ENCODE measurements at places on chromosomes 13 and 19.
A peak's percentile ranks its signal among the peaks of the same experiment; 100 is the strongest.

- no peak for DNase-seq
Measured at GRCh38 chr19:55472463-55472862, 4.0 kb upstream of the ZNF628 start.

DNA sequence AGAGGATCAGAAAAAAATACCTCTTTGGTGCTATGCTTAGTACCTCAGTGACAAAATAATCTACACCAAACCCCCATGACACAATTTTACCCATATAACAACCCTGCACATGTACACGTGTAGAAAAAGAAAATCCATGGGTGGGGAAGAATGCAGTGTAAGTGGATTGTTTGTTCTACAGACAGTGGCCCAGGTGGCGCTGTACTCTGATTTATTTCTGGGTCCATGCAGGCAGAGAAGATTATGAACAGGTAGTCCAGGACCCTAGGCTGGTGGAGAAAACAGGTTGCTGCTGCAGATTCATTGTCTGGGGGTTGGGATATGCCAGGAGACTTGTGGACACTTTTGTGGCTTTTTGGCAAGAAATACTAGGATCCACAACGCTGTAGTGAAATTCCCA, 9.1 kb downstream of the ZNF100 start:
- DNase-seq: peak; percentile 5

DNA sequence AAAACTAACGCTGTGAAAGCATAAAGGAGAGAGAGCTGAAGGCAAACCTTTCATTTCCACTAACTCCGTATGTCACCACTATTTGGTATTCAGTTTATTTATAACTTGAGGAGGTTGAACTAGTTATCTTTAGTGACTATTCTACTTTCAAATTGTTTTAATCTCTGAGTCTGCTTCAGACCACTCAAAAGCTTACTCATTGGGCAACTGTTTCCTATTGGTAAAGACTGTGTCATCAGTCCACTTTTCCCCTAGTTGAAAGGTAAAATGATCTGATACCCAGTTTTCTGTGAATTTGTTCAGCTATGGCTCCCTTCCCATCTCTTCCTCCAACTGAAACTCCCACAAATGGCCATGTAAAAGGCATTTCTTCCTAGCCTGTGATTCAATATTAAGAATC, 39.1 kb downstream of the TEX26 start:
- no peak for DNase-seq

DNA sequence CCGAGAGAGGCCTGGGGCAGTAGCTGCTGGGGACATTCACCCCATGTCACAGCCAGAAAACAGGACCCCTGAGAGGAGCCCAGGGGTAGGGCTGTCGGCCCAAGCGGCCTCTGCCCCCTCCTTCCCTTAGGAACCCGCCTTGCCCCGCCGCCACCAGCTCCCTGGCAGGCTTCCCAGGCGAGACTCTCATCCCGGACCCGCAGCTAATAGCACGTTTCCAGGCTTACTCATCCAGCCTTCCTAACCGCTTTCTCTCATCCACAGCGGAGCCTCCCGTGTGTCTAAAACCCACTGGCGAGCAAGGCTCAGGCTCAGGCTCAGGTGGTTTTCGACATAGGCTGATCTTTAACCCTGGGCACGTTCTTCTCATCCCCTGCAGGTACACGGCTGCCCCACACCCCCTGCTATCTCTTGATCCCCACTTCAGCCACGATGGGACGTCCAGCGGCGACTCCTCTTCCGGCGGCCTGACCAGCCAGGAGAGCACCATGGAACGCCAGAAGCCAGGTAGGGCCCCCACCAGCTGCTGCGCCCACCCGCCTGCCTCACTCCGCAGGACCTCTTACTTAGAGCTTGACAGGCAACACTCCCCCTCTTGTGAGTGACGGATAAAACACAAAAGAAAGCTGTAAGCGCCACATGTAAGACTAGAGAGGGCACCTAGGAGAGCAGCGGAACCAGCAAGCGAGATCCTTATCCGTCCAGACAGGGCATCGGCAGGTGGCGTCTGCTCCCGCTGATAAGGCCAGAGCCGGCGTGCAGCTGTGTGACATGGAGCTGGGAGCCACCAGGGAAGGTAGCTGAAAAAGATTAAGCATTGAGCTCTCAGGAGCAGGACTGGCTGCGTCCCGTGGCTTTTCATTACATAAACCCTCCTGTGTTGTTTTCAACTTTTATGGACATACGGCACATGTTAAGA, 71.3 kb downstream of the DPF1 start:
- DNase-seq: no peak

DNA sequence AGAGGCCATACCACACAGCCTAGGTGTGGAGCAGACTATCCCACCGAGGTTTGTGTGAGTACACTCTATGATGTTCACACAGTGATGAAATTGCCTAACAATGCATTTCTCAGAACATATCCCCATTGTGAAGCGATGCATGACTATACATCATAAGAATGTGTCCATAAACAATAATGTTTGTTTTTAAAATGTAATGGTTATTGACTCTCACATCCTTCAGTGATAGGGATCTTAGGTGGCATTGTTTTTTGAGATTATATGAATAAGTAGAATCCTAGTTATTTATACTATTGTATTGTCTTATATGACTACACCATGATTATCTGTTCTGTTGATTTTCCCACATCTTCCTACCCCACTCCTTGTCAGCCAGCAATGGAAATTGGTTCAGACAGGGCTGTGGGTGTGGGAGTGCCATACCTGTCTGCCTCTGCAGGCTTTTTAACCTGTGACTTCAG, 13.6 kb downstream of the CCNA1 start:
- DNase-seq: no peak

GRCh38 chr19:16454351-16454918, 17.3 kb downstream of the EPS15L1 start:
- DNase-seq: no peak

- no peak for DNase-seq
Measured at GRCh38 chr13:87235621-87236020, 435.6 kb upstream of the SLITRK5 start.

- no peak for DNase-seq
Measured at GRCh38 chr13:106302011-106302410, 233.5 kb downstream of the EFNB2 start.

DNA sequence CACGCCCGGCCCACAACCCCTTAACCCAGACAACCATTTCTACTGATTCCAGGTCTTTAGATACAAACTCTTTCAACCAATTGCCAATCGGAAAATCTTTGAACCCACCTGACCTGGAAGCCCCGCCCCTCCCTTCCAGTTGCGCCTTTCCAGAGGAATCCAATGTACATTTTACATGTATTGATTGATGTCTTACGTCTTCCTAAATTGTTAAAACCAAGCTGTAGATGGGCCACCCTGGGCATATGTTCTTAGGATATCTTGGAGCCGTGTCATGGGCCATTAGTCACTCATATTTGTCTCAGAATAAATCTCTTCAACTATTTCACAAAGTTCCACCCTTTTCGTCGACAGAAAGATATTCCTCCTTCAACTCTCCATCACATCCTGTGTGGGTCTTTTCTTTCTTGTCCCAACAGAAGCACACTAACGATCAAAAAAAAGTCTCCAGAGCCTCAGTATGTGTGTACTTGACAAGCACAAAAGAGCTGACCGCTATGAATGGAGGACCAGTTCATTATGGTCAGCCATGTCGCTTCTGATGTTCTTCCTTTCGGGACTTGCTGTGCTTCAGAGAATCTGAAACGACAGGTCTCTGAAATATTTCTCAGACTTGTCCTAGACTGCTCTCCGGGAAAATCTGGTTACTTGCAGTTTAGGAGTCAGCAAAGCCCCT, 601 bp upstream of the ZNF749 start:
- DNase-seq: no peak

GRCh38 chr19:5971714-5972354, 6.1 kb downstream of the RANBP3 start:
- DNase-seq: no peak

- no peak for DNase-seq
Measured at GRCh38 chr13:21730186-21730880, 59.5 kb downstream of the FGF9 start.

DNA sequence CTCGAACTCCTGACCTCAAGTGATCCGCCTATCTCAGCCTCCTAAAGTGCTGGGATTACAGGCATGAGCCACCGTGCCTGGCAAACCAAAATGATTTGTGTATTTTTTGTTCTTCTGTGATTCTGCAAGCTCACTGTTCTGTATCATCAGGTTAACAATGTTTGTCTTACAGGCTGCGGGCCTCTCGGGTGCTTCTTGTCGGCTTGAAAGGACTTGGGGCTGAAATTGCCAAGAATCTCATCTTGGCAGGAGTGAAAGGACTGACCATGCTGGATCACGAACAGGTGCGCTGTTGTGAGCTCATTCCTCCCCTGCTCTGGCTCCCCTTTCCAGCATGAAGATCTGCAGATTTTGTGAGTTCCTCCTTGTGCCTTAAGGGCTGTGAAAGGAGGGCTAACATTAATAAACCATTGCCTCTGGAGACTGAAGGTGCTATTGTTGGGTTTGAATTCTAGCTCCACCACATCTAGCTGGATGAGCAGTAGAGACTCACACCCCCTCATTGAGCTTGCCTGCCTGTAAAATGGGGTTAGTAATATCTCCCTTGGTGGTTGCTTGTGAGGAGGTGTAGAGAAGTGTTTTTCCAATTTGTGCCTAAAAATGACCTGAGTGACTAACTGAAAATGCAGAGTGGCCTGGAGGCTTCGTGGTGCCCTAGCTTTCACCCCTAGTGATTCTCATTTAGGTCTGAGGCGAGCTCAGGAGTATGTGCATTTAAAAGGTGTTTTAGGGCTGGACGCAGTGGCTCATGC, 12.9 kb downstream of the SAE1 start:
- no peak for DNase-seq
